ENCODE measurements at places on chromosomes 12 and 14.
A peak's percentile ranks its signal among the peaks of the same experiment; 100 is the strongest.

DNA sequence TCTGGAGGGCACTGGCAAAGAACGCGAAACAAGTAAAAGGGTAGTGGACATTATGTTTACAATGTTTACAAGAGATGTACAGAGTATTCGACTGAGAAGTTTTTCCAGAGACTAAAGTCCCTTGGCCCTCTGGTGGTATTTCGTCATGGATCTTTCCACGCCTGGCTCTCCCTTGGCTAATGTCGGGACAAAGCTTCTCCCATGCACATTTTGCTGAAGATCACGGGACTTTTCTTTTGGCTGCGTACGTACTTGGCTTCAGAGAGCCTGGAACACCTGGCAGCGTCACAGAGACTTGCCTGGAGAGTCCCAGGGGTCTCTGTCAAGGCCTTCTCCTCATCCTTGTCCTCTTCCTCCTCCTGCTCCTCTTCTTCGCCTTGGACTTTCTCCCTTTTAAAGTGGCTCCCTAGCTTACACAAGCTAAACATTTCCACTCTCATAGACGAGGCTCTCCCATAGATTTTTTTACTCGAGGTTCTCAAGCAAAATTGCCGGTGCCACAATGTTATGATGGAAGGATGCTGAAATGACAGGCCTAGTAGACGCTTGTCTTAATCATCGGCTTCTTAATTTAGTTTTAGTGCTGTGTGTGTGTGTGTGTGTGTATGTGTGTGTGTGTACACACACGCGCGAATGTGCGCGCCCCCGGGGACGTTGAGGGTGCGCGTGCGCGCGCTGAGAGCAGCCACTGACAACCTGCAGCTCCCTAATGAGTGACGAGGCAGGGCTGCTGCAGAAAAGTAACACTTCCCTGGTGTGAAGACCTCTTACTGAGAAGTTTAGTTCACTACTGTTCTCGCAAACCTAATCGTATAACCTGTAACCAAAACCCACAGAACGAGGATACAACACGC lies 4.9 kb upstream of the FOXG1 start:
- DNase-seq, result no peak

GRCh38 chr14:39432619-39433451 lies 602 bp upstream of the FBXO33 start:
- peak; percentile 78 for DNase-seq

GRCh38 chr14:65850429-65851135 lies 438.1 kb downstream of the FUT8 start:
- no peak for DNase-seq

- DNase-seq, result peak; percentile 14
Observed at GRCh38 chr12:111846016-111846415, 4.0 kb downstream of the MAPKAPK5 start.

GRCh38 chr12:96084624-96085023 lies 49.2 kb upstream of the LTA4H start:
- no peak for DNase-seq

DNA sequence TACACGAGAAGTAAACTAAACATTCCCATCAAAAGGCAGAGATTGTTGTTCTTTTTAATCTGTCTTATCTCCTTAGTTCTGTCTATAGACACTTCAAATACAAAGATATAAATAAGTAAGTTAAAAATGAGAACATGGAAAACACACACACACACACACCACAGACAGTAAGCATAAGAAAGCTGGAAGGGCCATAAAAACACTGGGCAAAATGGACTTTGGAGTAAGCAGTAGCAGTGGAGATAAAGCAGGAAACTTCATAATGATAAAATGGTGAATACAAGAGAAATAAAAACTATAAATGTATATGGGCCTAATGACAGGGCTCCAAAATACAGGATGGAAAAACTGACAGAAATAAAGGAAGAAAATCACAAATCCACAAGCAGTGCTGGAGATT lies 32.6 kb downstream of the KICS2 start:
- no peak for DNase-seq

DNA sequence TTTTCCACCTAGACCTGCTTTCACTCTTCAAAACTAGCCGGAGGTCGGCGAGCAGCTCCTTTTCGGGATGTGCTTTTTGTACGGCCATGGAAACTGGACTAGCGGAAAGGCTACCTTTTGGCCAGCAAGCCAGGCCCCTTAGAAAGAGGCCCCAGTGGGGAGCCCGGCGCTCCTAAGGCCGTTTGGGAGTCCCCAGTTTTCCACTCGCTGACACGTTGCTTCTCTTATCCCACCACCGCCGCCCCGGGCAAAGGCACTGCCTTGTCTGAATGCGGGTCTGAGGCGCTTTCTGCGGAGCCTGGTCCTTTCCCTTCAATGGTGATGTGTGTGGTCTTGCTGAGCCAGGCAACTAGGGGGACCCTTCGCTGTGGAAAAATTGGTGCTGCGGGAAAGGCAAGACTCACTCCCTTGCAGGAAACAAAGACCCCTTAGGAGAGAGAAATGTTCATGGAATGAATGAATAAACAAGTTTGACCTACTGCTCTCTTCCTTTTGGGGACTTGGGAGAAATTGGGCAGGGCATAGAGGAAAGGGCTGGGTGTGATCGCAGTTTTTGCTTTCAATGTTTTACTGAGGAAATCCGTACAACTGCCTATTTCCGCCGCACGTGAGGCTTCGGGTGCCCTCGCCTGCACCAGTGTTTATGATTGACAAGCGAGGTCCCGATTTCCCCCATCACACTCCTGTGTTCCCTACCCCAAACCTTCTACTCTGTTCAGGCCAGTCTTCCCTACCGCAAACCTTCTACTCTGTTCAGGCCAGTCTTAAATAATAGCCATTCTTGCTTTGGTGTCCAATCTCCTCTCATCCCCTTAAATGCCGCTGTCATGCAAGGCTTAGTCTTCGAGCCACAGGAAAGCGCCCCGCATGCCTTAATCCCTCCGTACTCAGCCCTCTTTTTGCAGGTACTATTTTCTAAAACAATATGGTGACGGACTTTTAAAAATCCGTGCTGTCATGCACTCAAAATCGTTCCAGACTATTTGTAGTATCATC lies 1.0 kb upstream of the SLC38A2 start:
- DNase-seq, result no peak

DNA sequence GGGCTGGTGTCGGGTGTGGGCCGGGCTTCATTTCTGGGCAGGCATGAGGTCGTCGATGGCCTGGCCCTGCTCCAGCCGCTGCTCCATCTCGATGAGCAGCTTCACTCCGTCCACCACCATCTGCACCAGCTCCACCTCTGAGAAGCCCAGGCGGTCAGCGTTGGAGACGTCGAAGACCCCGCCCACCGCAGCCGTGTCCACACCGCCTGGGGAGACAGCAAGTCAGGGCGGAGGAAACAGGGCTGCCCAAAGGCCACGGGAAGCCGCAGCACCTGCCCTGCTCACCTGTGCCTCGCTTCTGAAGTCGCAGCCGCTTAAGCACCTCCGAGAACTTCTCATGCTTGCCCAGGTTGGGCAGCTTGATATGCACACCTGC lies 2.8 kb downstream of the CKB start:
- DNase-seq, result no peak

DNA sequence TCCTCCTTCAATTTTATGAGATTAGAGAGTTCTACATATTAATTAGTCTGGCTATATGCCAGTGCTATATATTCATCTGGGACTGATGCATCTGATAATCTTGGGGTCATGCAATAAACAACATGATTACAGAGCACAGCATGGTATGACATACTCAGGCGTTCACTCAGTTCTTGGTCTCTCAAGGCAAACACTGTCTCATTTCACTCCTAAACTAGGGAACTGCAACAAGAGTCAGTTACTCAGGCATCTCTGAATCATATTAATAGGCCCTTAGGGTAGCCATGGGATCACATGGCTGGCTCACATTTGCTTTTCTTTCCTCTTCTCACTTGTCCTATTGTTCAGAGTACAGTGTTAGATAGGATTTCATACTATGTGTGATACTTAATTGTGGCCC lies 91.8 kb upstream of the TMEM260 start:
- DNase-seq, result peak; percentile 15

DNA sequence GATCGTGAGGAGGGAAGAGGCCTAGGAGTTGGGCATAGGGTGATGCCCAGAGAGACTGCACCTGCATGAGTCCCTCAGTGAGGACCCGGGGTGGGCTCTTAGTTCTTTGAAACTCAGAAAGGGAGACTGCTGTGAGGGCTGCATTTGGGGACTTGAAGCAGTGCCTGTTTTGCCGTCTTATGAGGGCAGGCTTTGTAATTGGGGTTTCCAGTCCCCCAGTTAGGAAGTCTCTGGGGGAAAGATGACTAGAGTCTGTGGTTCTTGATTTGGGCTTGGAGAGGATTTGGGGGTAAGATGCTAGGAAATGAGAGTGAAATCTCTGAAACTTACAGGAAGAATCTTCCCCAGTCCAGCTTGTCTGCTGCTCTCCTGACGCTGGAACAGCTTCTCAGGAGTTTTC lies 99.6 kb downstream of the ARF6 start:
- DNase-seq, result no peak

GRCh38 chr12:41683023-41683422 lies 461.7 kb downstream of the GXYLT1 start:
- DNase-seq, result no peak

GRCh38 chr12:131027876-131028586 lies 74.3 kb downstream of the ADGRD1 start:
- DNase-seq, result no peak

DNA sequence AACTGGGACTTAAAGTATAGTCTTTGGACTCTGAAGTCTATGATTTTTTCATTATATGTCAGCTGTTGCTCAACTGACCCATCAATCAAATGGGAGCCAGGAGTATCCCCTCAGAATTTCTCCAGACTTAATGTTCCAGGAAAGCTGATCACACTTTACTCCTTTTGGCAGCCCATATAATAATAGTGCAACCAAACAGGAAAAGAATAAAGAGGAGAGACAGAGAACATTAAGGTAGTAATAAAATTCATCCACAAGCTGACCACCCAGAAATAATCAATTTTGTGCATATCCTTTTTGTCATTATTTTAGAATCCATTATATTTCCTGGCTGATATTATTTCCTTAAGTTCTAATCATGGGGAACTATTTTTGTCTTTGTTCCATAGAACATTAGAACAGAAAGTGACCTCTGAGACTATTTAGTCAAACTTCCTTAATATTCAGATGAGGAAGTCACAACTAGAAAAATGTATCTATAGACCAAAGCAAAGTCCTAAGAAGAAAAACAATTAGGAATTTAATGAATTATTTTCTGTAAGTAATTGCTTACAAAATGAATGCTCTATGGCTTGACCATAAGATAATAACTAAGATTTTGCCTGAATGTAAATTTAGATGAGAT lies 238.1 kb upstream of the SEL1L start:
- DNase-seq, result no peak

GRCh38 chr14:53180272-53181221 lies 27.4 kb upstream of the DDHD1 start:
- DNase-seq, result no peak

DNA sequence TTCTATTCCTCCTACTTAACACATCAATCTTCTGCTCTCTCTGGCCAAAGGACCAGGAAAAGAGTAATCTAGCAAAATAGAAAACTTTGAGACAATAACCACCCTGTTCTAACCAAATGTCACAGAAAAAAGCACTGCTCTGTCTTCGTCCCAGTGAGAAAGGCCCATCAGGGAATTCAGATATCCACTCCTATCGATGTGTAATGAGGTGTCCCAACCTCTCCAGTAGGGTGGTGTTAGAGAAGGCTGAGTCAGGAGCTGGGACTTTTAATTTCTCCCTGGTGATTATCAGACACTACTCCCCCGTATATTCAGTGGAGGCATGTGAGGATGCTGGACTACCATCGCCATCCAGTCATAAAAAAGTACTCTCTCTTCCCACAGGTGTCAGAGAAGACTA lies 130.3 kb downstream of the TMTC3 start:
- DNase-seq, result peak; percentile 0

- DNase-seq, result peak; percentile 81
Observed at GRCh38 chr14:79730953-79731352, 480.4 kb downstream of the DIO2 start.

DNA sequence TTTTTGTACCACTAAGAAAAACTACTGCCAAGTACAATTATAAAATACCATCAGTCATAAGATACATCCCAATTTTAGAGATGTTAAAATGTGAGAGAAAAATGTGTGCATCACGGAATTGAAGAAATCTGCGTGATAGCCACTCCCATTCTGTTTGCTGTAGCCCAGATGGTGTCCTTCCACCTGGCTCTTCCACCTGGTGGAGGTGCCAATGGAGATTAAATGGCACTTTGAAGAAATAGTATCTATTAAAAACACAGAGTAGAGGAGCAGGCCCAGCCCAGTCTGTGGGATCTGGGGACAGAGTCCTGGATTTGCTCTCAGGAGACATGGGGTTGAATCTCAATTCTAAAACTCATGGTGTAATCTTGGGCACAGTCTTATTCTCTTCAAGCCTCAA lies 35.5 kb downstream of the TSPAN11 start:
- DNase-seq, result no peak

DNA sequence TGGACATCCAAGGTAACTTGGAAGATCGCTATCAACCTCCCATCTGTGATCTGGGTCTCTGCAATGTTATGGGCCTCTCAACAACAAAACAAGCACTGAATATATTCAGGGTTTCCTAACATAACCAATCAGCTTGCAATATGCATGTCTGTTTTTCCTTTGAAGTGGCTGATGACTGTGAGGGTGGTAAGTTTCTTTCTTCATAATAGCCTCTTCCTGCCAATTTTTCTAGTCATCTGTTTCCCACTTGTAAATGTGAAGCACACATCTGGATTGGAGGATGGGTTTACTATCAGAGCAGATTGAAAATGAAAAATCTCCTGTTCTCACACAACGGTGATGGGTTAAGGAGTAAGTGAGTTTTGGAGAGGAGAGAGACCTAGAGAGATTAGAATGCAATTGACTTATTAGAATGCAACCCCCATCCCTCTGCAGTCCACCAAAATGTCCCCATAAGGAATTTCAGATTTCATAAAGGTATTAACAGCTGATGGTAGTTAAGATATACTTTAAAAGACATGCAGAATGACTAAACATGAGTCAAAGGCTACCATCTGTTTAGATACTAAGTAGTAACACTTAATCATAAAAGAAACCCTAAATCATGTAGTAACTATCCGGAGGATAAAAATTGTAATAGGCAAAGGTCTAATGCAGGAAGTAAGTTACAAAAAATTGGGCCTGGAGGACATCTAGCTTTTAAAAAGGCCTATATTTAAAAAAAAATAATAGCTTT lies 58.4 kb upstream of the SAV1 start:
- peak; percentile 89 for DNase-seq

- no peak for DNase-seq
Observed at GRCh38 chr12:67559751-67560150, 88.8 kb upstream of the DYRK2 start.

DNA sequence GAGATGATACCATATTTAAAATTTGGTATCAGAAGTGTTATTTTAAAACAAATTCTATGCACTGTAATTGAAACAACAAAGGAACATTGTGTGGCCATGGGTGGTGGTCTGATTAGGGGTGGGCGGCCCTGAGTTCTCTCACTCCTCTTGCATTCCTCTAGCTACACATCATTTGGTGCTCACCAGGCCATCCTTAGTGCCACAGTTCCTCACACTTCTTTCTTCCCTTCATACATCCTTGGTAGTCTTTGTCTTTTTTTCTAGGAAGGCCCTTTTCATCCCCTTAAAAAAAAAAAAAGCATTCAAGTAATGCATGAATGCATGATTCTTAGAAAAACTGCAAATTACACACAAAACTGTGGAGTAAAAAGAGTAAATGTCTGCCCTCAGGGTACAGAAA lies 2.4 kb upstream of the MANSC4 start:
- no peak for DNase-seq

All from astrocyte (in vitro differentiated cells and primary cell).